Stimulated activated CD4-positive, alpha-beta T cell treated with anti-CD3 and anti-CD28 coated beads, Interleukin-1b, Interleukin-23, amount 100 ng/mL, for 1 hour (primary cell): ENCODE measurements at places on chromosomes 12 and 14.

- no peak for DNase-seq
Observed at GRCh38 chr14:35534208-35534872, 376 bp downstream of the INSM2 start.

GRCh38 chr14:98177551-98177950 is 1094.4 kb downstream of the BCL11B start:
- no peak for DNase-seq

DNA sequence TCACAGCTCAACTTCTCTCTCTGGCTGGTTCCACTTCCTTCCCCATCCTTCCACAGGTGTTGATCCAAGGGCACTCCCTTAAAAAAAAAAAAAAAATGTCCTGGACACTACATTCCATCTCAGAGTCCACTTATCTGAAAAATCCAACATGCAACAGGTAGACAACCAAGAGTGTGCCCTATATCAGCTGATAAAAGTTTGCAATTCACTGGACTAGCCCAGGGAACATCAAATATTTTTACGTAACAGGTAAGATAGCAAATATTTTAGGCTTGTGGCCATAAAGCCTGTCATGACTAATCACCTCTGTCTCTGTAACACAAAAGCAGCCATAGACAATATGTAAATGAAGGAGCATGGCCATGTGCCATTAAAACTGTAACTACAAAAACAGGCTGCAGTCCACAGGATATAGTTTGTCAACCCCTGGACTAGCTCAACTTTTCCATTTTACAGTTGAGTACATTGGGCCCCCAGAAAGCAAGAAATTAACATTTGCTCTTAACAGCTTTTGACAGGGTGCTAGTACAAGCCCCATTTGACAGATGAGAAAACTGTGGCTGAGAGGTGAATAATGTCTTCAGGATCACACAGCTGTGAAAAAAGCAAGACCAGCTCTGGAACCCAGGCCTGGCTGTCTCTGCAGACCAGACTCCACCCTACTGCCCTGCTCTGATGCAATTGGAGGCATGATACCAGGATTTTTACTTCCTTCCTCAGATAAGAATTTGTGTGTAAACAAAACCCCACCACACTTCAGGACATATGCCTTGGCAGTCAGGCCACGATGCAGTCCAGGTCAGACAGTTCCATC is 68.9 kb downstream of the CMKLR1 start:
- no peak for DNase-seq

DNA sequence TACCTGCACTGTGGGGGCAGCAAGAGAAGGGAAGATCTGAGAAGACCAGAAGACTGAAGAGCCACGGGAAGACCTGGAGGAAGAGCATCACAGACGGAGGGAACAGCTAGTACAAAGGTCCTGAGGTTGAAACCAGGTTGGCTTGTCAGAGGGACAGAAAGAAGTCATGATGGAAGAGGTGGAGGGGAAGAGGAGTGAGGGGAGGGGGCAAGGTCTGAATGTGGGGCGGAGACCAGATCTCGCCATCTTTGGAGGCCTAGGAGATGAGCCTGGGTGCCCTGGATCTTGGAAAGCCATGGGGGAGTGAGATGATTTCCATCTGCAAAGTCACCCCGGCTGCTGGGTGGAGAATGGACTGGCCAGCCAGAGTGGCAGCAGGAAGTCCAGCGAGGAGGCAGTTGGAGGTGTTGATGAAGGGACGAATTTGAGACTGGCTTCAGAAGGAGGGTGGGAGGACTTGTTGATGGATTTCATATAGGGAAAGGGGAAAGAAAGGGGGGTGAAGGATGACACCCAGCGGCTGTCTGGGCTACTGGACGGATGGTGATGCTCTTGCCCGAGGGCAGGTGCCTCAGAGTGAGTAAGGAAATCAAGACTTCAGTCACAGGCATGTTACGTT is 14.6 kb upstream of the UBC start:
- DNase-seq, result no peak

DNA sequence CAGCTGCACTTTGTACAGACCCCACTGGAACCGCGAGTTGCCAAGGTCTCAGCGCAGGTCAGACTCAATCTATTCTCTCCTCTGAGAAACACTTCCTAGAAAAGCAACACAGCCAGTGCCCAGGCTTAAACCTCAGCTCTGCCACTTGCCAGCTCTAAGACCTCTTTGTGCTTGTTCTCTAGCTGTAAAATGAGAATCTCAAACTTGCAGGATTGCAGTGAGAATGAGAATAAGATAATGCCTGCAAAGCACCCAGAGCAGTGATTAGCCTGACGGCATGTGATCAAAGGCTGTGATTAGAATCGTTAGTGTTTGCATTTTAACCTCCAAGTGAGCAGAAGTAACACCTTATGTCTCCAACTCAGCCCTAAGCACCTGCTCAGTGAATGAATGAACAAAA is 21.3 kb downstream of the ANO2 start:
- no peak for DNase-seq

DNA sequence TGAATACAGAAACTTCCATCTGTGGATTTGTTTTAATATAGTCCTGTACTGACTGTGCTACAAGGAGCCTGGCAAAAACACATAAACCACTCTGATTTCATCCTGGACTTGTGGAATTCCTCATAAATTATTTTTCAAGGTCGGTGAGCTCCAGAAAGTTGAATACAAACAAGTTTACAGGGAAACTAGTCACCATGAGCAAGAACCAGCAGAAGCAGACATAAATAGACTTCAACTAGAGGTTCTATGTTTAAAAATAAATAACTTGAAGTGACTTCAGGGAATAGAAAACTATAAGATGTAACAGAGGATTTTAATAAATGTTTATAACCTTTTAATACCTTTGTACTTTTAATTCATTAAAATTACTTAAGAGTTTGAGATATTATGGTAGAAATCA is 63.5 kb downstream of the EFCAB11 start:
- DNase-seq, result no peak

GRCh38 chr14:104724407-104724980 is 465 bp downstream of the ADSS1 start:
- no peak for DNase-seq

DNA sequence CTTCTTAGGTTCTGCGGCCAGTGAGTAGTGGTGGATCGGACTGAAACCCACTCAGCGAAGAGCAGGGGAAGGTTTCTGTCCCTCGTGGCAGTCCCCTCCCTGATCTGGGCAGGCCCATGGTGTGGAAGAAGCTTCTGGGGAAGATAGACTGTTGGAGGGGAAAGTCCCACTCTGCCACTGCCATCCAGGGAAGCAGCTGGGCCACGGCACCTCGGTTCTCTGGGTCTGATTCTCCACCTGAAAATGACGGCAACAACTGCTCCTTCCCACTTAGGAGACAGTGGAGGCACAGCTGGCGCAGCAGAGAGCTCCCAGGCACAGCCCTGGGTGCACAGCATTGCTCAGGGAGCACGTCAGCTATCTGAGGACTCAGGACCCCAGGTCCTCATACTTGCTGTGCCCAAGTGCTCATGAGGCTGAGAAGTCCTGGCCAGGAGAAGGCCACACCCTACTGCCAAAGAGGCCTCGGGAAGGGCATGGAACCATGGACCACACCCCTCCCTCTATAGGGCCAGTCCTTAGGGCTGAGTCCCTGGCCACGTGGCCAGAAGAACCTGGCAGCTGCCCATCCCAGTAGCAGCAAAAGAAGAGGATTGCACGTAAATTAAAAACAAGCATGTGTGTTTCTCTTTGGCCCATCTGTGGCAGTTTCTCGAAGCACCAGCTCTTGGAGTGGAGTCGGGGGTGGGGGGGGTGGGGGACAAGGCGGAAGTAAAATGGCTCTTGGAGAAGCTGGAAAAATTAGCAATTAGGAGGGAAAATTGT is 85.3 kb upstream of the BCL11B start:
- DNase-seq, result no peak

- no peak for DNase-seq
Observed at GRCh38 chr14:94746131-94746530, 23.8 kb downstream of the GSC start.

- no peak for DNase-seq
Observed at GRCh38 chr14:90727082-90727481, 89.1 kb downstream of the TTC7B start.

- DNase-seq, result no peak
Observed at GRCh38 chr12:127760996-127761395, 506.0 kb upstream of the TMEM132C start.

DNA sequence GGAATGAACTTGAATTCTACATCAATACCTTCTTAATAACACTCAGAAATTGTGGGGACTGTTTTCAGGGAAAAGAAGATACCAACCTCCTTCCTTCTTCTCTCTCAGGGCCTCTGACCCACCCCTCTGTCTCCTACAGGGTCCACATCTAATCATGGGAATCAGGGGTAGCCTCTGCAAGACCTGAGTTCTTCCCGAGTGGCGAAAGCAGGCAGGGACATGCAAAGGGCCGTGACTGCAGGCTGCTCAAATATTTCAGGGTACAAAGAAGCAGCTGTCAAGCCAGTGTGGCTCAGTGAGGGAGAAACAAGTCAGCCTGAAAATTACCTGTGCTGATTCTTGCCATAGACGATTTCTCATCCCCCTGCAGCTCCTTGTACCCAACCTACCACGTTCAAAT is 123.1 kb upstream of the PARP11 start:
- DNase-seq, result no peak

DNA sequence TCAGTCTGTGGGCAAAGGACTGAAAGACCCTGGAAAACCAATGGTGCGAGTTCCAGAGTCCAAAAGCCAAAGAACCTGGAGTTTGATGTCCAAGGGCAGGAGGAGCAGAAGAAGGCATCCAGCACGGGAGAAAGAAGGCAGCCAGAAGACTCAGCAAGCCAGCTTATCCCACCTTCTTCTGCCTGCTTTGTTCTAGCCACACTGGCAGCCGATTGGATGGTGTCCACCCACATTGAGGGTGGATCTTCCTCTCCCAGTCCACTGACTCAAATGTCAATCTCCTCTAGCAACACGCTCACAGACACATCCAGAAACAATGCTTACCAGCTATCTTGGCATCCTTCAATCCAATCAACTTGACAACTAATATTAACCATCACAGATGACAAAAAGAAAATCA is 57.2 kb upstream of the CAPRIN2 start:
- DNase-seq, result no peak

- no peak for DNase-seq
Observed at GRCh38 chr14:89652352-89652751, 235.3 kb upstream of the FOXN3 start.
